ENCODE measurements at places on chromosomes 12 and 14. TPM values are rescaled to one million over a fixed set of nuclear protein-coding genes. Genes with fewer than 3 reads are reported as not detected.

DNA sequence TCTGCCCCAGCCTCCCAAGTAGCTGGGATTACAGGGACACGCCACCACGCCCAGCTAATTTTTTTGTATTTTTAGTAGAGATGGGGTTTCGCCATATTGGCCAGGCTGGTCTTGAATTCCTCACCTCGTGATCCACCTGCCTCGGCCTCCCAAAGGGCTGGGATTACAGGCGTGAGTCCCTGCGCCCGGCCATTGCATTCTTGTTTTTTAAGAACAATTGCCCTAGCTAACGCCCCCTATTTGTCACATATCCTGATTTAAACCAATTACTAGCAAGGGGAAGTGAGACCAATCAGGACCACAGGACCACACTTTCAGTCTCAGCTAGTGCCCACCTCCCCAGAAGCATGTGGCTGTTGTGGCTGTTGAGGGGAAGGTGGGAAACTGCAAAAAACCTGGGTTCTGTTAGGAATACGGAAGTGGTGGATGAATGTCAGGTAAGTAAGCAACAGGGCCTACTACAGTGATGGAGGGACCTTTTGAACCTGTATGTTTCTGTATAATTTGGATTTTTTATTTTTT, 37.8 kb upstream of the NFYB start:
- H3K27me3 ChIP-seq: no peaks in the 10 kb centered on the region
- no peak for DNase-seq
- H3K4me3 ChIP-seq: no peak overlapping the region
- peaks cover 8% of the 10 kb centered on the region for H3K4me1 ChIP-seq

DNA sequence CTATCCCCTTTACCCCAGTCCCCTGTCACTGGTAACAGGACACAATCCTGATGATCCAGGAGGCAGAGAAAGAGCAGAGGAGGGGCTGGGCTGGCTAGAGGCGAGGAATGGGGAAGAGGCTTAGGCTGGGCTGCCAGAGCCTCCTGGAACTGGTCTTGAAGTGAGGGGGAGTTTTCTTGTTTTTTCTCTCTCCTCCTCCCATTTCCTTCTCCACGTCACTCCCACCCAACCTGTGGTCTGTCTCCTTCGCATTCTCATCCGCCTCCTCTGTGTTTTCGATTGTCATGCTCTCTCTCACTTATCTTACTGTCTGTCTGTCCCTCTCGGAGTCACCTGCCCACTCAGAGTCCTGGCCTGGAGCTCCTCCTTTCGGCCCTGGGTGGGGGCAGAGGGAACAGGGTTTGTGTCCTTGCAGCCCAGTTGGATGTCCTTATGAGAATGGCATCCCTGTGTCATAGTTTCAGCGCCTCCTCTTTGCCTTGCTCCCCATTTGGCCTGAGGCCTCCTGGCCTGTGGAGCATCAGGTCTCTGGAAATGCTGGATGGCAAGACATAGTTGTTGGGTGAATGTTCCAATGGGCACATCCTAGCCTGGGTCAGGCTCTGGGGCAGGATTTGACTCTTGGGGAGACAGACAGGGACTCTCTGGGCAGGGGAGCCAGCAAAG, 3.4 kb upstream of the KRT80 start:
- H3K27me3 ChIP-seq: no peaks in the 10 kb centered on the region
- peak overlapping the region; percentile 30 for H3K27ac ChIP-seq
- no peaks in the 10 kb centered on the region for H3K36me3 ChIP-seq

NYNRIN gene
- total RNA-seq: 22.5 TPM

ACOT4 gene
- 0.28 TPM for total RNA-seq

SAMD4A gene
- total RNA-seq: 9.2 TPM

DNA sequence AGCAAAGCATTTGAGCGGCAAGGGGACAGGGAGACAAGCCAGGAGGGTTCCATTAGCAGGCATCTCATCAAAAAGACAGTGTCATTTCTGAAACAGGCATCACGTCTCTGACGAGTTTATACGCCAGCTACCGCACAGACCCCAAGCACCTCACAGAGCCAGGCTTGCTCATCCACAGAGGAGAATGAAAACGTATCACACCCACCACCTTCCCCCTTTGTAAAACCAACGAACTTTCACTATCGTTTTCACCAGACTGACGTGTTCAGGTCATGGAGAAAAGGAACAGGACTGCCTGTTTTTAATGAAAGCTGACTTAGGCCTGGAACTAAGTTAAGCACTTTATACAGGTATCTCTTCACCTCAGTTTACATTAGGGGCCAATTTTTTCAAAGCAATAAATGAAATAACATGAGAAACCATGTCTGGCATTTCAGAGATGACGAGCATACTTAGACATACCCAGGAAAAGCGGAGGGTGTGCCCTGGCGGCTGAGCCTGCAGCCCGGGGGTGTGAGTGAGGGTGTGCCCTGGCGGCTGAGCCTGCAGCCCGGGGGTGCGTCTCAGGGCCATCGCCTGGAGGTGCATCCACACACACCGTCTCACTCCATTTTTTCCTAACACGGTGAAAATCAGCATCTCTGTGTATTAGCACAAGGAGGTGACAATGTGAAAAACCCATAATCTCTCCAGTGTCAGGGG, 41.9 kb downstream of the STX2 start:
- no peak for DNase-seq
- no peaks in the 10 kb centered on the region for H3K36me3 ChIP-seq
- no peak overlapping the region for H3K27ac ChIP-seq
- no peaks in the 10 kb centered on the region for H3K4me1 ChIP-seq

Measured in ovary (tissue), 10 donors.